ENCODE measurements at places on chromosomes 6 and 20.

- H3K4me1 ChIP-seq, result peaks cover 2% of the 10 kb centered on the region
- no peak overlapping the region for H3K27ac ChIP-seq
- no peak overlapping the region for H3K4me3 ChIP-seq
- H3K27me3 ChIP-seq, result peaks cover 55% of the 10 kb centered on the region
- peaks cover 3% of the 10 kb centered on the region for H3K36me3 ChIP-seq
Measured at GRCh38 chr6:100456141-100456907, 8.4 kb downstream of the SIM1 start.

GRCh38 chr6:100267721-100268123, 197.0 kb downstream of the SIM1 start:
- no peak overlapping the region for H3K4me3 ChIP-seq
- peaks cover 5% of the 10 kb centered on the region for H3K27me3 ChIP-seq
- no peak for DNase-seq
- H3K27ac ChIP-seq, result no peak overlapping the region

DNA sequence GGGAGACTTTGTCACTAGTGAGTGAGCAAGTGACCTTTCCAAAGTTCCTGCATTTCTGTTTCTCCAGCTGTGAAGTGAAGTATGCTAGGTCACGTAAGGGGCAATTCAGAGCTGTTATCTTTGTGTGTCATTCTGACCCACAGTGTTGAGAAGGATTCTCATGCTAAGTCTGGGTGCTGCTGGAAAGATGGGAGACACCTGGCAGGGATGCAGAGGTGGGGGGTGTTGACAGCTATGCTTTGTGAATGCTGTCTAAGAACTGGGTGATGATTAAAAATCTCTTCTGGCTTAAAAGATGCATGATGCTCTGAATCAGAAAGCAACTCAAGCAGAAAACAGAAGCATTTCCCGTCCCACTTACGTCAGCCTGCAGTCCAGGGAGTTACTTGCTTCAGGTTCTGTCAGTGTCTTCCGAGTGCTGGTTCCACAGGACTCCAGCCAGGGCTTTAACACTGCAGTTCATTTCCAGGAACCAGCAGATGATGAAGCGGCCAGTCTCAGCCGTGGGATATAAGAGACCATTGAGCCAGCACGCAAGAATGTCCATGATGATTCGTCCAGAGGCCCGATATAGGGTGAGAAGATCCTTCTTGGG, 30.9 kb upstream of the ASXL1 start:
- H3K36me3 ChIP-seq, result peaks cover 25% of the 10 kb centered on the region
- no peak overlapping the region for H3K4me3 ChIP-seq
- peaks cover 4% of the 10 kb centered on the region for H3K27me3 ChIP-seq
- no peaks in the 10 kb centered on the region for H3K4me1 ChIP-seq
- H3K27ac ChIP-seq, result no peak overlapping the region
- no peak for DNase-seq

- DNase-seq, result no peak
- no peaks in the 10 kb centered on the region for H3K36me3 ChIP-seq
- no peak overlapping the region for H3K27ac ChIP-seq
- peaks cover 3% of the 10 kb centered on the region for H3K27me3 ChIP-seq
Measured at GRCh38 chr20:57007171-57007540, 259.3 kb downstream of the BMP7 start.

DNA sequence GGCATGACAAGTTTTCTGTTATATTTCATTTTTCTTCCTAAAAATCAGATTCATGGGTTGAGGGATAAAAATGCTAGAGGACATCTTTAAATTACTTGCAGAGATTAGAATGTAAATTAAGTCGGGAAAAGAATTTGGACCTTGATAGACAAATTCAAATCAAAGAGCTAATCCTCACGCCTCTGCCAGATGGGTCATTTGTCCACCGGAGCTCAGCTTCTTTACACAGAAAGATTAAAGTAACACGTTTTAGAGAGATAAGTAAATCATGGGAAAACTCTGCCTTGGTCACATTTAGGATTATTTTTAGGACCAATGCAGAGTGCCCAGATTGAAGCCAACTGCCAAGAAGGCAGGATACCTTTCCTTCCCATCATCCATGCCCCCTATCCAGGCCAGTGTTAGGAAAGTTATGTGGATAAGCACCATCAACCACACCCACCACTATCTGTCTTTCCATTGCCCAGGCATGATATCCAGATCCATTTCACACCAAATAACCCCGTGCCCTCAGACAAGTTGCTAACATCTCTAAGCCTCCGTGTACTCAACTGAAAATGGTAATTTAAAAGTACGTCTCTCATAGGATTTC, 397.4 kb upstream of the PLCB4 start:
- no peaks in the 10 kb centered on the region for H3K27me3 ChIP-seq
- H3K4me1 ChIP-seq, result peaks cover 9% of the 10 kb centered on the region

DNA sequence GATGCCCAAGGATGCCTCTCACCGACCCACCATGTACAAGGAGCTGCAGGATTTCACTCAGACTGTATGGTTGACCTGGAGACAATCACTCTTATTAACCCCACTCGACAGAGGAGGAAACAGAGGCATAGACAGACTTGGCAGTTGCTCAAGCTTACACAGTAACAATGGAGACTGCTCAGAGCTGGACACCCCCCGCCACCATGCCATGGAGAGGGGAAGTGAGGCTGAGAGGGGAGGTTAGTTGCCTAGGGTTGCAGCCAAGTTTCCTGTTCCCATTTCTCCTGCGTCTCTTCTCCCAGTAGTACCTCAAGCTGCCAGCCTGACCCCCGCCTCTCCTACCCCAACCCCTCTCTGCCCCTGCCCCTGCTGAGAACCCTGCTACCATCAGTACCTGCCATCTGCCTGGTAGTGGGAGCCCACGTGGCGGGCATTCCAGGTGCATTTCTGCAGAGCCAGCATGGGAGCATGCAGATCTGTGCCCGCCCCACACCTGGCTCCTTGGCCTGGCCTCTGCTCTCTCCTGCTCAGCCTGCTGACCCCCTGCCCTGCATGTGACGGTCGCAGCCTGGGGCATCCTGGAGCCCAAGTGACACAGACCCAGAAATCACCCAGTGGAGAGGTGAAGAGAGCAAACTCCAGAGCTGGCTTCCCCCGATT, 157.7 kb downstream of the PREX1 start:
- peak overlapping the region; percentile 32 for H3K27ac ChIP-seq
- DNase-seq, result no peak
- H3K36me3 ChIP-seq, result peaks cover 64% of the 10 kb centered on the region
- H3K4me3 ChIP-seq, result no peak overlapping the region
- H3K4me1 ChIP-seq, result peaks cover 69% of the 10 kb centered on the region
- peaks cover 32% of the 10 kb centered on the region for H3K27me3 ChIP-seq

GRCh38 chr20:24661255-24661654, 191.8 kb downstream of the SYNDIG1 start:
- no peak for DNase-seq
- H3K36me3 ChIP-seq, result no peaks in the 10 kb centered on the region
- H3K4me3 ChIP-seq, result no peak overlapping the region
- no peak overlapping the region for H3K27ac ChIP-seq
- H3K4me1 ChIP-seq, result no peaks in the 10 kb centered on the region

DNA sequence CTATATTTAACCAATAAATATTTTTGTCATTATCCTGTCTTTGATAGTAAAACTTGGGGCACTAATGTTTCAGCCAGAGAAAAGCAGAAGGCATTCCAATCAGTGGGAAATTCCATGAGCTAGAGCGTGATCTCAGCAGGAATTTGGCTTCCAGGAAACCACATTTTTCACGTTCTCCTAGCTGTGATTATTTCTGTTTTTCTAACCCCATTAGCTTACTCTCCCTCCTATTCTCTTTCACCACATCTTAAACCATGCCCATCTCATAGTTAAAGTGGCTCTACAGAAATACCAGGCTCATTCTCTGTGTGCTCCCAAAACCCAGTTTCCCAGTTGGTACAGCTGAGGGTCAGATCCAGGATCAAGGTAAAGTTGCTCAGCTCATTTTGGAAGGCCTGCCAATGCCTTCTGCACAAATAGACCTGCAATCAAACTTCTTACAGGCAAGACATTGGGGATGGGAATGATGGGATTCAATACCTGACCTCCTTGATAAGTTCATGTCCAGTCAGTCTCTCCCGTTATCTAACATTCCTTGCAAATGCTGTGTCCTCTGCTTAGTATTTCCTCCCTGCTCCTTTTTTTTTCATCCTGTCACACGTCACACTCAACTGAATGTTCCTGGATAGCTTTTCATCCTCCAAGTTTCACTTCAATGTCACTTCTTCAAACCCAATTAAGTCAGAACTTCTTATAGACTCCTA, 33.1 kb upstream of the TMEM30A start:
- no peak for DNase-seq
- H3K27ac ChIP-seq, result no peak overlapping the region
- no peaks in the 10 kb centered on the region for H3K4me1 ChIP-seq
- no peak overlapping the region for H3K4me3 ChIP-seq
- H3K36me3 ChIP-seq, result no peaks in the 10 kb centered on the region

DNA sequence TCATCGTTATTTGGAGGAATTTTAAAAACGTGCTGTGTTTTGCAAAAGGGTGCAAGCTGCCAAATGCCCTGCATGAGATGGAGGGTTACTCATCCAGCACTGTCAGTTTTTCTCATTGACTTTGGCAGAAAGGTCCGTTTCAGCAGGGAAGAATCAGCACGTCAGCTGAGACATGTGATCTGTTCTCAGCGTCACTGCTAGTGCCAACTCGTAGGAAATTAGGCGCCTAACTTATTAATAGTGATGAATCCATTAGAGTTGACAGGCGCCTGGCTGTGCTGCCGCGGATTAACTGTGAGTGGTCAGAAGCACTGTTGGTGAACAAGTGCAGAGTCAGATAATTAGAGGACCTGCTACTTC, 175.5 kb upstream of the FOXQ1 start:
- H3K4me3 ChIP-seq, result no peak overlapping the region
- no peaks in the 10 kb centered on the region for H3K4me1 ChIP-seq
- H3K36me3 ChIP-seq, result no peaks in the 10 kb centered on the region

GRCh38 chr20:50245498-50246366, 55.1 kb downstream of the CEBPB start:
- H3K36me3 ChIP-seq, result no peaks in the 10 kb centered on the region
- no peak overlapping the region for H3K27ac ChIP-seq
- no peak for DNase-seq
- no peaks in the 10 kb centered on the region for H3K4me1 ChIP-seq
- H3K27me3 ChIP-seq, result peaks cover 5% of the 10 kb centered on the region
- H3K4me3 ChIP-seq, result no peak overlapping the region

- H3K4me1 ChIP-seq, result peaks cover 14% of the 10 kb centered on the region
- H3K27me3 ChIP-seq, result peaks cover 4% of the 10 kb centered on the region
- no peak overlapping the region for H3K27ac ChIP-seq
- no peak for DNase-seq
Measured at GRCh38 chr20:57684808-57685140, 25.0 kb downstream of the PMEPA1 start.

GRCh38 chr6:66184091-66184490, 477.1 kb upstream of the EYS start:
- peaks cover 2% of the 10 kb centered on the region for H3K27me3 ChIP-seq
- DNase-seq, result no peak
- no peak overlapping the region for H3K27ac ChIP-seq
- H3K4me1 ChIP-seq, result no peaks in the 10 kb centered on the region
- peaks cover 4% of the 10 kb centered on the region for H3K36me3 ChIP-seq
- no peak overlapping the region for H3K4me3 ChIP-seq
